ENCODE measurements at places on chromosomes 1 and 21. TPM values are rescaled to one million over a fixed set of nuclear protein-coding genes. Genes with fewer than 3 reads are reported as not detected.

Gene CFH
- total RNA-seq = 0.09 TPM

Gene ICOSLG
- total RNA-seq = 0.14 TPM

Gene RIPPLY3
- not detected for total RNA-seq

Gene GBP6
- total RNA-seq = not detected

Gene ZNF593OS
- total RNA-seq = not detected

- no peaks in the 10 kb centered on the region for H3K4me1 ChIP-seq
- no peaks in the 10 kb centered on the region for H3K27me3 ChIP-seq
- no peak overlapping the region for H3K27ac ChIP-seq
- H3K4me3 ChIP-seq = no peak overlapping the region
- H3K36me3 ChIP-seq = no peaks in the 10 kb centered on the region
Measured at GRCh38 chr1:172180501-172181285, 239.8 kb upstream of the C1orf105 start.

DNA sequence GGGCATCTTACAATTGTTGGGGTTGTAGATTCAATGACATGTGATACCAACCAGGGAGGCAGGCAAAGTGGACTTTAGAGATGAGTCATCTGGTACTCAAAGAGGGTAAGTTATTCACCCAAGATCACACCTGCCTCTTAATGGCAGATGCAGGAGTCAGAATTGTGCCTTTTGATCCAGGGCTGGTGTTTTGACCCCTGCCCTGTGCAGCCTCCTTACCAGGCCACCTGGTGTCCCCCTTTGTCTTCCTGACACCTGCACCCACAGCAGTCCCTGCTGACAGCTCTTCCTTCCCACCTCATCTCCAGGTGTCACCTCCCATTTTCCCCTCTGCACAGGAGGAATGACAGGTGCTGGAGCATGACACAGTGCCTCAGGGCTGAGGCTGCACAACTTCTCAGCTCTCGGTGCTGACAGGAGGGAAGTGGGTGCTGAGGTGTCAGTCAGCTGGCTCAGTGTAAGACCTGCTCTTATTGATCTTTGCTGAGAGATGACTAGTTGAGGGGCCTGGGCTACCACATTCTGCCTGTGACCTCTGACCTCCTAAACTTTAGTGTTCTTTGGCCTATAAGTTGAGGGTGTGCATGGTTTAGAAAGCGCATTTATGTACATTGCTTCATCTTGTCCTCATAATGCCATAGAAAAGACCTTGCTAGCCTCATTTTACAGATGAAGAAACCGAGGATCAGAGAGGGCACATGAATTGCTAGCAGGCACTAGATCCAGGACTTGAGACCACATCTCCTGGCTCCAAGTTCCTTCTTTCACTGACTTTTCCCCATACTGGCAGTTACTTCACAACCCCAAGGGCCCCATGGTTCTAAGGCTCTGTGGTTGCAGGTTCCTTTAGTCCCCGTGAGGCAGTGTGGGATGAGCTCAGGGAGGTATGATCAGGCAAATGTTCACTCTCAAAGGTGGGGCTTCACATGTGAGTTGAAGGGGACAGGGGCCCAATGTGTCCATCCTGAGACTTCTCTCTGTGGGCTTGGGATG is 31.3 kb downstream of the CACNA1E start:
- H3K27ac ChIP-seq = no peak overlapping the region
- peaks cover 51% of the 10 kb centered on the region for H3K27me3 ChIP-seq
- no peak overlapping the region for H3K4me3 ChIP-seq
- H3K4me1 ChIP-seq = peaks cover 22% of the 10 kb centered on the region
- no peak for DNase-seq
- H3K36me3 ChIP-seq = no peaks in the 10 kb centered on the region

DNA sequence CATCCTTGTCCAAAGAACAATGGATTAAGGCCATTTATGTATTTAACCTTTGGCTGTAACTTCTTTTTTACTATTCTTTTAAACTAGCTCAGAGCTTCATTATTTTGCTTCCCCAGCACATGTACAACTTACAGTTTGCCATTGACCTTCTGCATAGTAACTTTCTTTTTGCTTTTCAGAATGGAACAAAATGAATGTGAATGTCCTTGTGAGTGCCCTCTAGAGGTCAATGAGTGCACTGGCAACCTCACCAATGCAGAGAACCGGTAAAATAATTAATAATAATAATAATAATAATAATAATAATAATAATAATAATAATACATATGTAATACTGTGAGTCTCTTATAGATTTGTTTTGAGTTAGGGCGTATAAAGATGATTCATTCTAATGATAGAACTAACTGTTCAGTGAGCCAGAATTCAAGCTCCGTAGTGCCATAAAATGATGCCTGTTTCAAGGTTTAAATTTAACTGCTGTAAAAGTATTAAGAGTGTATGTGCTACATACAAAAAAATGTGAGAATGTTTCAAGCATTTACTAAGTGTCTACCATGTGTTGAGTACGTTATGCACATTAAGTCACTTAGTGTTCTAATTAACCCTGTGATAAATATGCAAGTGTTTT is 69.0 kb upstream of the RAVER2 start:
- H3K27me3 ChIP-seq = no peaks in the 10 kb centered on the region
- H3K36me3 ChIP-seq = peaks cover 72% of the 10 kb centered on the region
- H3K27ac ChIP-seq = no peak overlapping the region
- H3K4me3 ChIP-seq = no peak overlapping the region
- DNase-seq = peak; percentile 50
- peaks cover 17% of the 10 kb centered on the region for H3K4me1 ChIP-seq

GRCh38 chr1:90809093-90809492 is 92.0 kb upstream of the BARHL2 start:
- H3K27me3 ChIP-seq = no peaks in the 10 kb centered on the region
- no peak overlapping the region for H3K27ac ChIP-seq
- no peak for DNase-seq
- H3K36me3 ChIP-seq = no peaks in the 10 kb centered on the region

DNA sequence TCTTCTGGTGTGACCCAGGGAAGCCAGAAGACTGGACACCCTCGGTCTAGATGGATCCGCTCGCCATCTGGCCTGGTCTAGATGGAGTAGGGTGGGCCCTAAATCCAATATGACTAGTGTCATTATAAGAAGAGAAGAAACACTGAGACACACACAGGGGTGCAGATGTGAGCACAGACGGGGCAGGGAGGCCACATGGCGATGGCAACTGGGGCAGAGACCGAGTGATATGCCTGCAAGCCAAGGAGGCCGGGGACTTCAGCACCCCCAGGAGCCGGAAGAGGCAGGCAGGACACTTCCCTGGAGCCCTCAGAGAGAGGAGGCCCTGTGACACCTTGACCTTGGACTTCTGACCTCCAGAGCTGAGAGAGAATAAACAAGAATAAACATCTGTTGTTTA is 5.6 kb upstream of the TFF3 start:
- no peak overlapping the region for H3K27ac ChIP-seq
- no peak for DNase-seq
- H3K4me3 ChIP-seq = no peak overlapping the region
- H3K36me3 ChIP-seq = no peaks in the 10 kb centered on the region

DNA sequence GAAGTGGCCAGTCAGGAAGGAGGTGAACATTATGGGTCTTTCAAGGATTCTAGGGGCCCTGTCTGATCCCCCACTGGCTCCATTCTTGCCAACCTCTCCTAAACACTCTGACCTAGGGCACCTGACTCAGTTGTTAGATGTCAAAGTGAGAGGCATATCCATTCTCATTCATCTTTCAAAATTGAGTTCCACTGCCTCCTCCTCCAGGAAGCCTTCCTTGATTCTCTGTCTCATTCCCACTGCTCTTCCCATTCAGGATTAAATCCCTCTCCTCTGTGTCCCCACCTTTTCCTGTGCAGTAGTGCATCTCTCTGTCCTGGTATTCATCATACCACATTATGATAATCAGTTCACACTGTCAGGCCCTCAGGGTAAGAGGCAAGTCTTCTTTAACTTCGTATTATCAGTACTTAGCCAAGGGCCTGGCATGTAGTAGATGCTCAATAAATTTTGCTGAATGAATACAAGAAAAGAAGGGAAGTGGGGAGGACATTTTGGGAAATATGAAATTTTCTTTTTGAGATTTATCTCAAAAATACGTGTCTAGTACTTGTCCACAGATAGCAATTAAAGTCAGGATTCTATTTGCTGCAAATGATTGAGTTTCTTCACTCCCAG is 61.8 kb upstream of the ITPKB start:
- H3K4me1 ChIP-seq = no peaks in the 10 kb centered on the region
- H3K4me3 ChIP-seq = no peak overlapping the region
- no peaks in the 10 kb centered on the region for H3K27me3 ChIP-seq
- DNase-seq = no peak
- H3K36me3 ChIP-seq = no peaks in the 10 kb centered on the region

DNA sequence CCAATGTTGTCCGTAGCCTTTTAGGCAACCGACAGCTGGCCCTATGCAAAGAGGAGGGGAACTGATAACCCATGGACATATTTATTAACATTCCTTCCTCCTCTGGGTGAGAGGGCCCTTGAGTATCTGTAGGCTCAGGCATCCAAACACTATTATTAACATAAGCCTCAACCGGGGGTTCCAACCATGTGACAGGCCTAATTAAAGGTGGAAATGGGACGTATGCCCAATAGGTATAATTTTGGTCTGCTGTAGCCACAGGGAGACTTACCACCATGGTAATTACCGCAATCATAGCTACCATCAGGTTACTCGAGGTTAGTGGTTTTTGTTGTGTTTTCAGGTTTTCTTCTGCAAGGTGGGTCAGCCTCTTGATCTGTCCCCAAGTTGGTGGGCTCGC is 5.3 kb downstream of the DAP3 start:
- H3K4me1 ChIP-seq = peaks cover 8% of the 10 kb centered on the region
- peak overlapping the region; percentile 25 for H3K27ac ChIP-seq
- H3K27me3 ChIP-seq = no peaks in the 10 kb centered on the region
- no peak for DNase-seq
- peaks cover 6% of the 10 kb centered on the region for H3K36me3 ChIP-seq
- H3K4me3 ChIP-seq = no peak overlapping the region

GRCh38 chr1:246566813-246567645 is 773 bp downstream of the CNST start:
- peak overlapping the region; percentile 78 for H3K4me3 ChIP-seq
- H3K27ac ChIP-seq = peak overlapping the region; percentile 74
- peaks cover 3% of the 10 kb centered on the region for H3K4me1 ChIP-seq
- peak; percentile 81 for DNase-seq
- no peaks in the 10 kb centered on the region for H3K36me3 ChIP-seq

GRCh38 chr1:36835696-36836095 is 198.6 kb downstream of the GRIK3 start:
- no peaks in the 10 kb centered on the region for H3K27me3 ChIP-seq
- no peak overlapping the region for H3K4me3 ChIP-seq
- no peak overlapping the region for H3K27ac ChIP-seq
- no peak for DNase-seq

GRCh38 chr1:236039740-236040685 is 24.9 kb downstream of the NID1 start:
- peaks cover 6% of the 10 kb centered on the region for H3K4me1 ChIP-seq
- H3K4me3 ChIP-seq = no peak overlapping the region
- H3K36me3 ChIP-seq = no peaks in the 10 kb centered on the region

DNA sequence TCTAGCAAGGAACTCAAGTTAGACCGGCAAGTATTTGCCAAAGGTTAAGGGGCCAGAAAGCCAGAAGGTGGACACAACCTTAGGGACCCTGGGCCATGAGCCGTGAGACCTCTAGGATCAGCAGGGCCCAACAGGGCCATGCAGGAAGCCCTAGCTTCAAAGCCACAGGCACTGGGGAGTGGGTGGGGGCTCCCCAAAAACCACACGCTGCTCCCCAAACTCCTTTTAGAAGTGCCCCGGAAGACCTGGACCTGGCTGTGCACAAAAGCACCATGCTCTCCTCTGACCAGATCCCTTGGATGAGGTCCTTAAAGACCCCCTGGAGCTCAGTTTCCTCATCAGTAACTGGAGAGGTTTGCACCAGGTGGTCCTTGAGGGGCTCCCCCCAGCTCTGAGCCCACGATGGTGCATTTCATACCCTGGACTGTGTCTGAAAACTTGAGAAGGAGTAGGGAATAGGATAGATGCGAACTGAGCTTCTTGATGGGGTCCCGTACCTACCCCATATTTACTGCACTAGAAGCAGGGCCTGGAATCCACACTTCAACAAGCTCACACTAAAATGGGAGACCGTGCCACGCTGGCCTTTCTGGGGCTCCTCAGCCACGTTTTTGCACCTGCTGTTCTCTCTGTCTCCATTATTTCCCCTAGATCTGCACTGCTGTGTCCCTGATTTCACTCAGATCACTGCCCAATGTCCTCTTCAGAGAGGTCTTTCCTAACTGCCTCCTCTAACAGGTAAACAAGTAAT is 40.6 kb upstream of the LBR start:
- no peak for DNase-seq
- peaks cover 11% of the 10 kb centered on the region for H3K4me1 ChIP-seq

GRCh38 chr1:228989992-228990827 is 254.9 kb downstream of the RHOU start:
- DNase-seq = no peak
- no peak overlapping the region for H3K4me3 ChIP-seq
- no peaks in the 10 kb centered on the region for H3K36me3 ChIP-seq
- H3K27me3 ChIP-seq = no peaks in the 10 kb centered on the region
